Activated CD8-positive, alpha-beta memory T cell treated with anti-CD3 and anti-CD28 coated beads, Interleukin-2, amount 10 ng/mL, durations not matched to agents 7 days and 5 days (primary cell): ENCODE measurements at places on chromosomes 11 and 22. TPM values are rescaled to one million over a fixed set of nuclear protein-coding genes. Genes with fewer than 3 reads are reported as not detected.

The PIH1D2 gene
- total RNA-seq: 0.49 TPM

DNA sequence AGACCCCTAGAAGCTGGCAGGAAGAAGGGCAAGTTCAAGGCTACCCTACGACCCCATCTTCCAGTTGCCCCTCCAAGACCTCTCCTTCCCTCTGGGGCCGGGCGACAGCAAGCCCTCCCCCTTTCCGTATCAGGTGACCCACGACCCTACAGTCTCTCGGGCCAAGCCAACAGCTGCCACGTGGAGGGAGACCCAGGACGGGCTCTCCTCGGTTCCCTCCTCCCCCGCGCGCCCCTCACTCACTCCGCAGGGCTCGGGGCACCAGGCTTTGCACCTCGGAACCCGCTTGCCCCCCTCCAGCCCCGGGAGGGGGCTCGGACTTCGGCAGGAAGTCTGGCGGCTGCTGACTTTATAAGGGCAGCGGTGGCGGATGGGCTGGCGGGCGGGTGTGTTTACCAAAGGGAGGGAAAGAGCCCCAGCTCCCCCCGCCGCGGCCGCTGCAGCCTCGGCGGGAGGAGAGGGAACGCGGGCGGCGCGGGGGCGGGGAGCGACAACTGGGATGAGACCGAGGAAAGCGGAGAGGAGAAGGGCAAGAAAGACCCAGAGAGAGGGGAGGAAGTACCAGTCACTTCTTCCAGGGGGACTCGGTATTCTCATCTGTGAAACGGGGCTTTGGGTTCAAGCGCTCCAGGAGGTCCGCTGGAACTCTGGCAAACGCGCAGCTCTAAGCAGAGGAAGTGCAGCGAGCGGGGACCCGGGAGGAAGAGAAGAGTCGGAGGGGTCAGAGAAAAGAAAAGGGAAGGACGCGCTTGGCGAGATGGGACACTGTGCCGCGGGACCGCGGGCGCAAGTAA lies 767 bp downstream of the SLC43A1 start:
- H3K4me1 ChIP-seq: peaks cover 32% of the 10 kb centered on the region
- peak overlapping the region; percentile 96 for H3K4me3 ChIP-seq
- peak overlapping the region; percentile 89 for H3K27ac ChIP-seq
- no peaks in the 10 kb centered on the region for H3K27me3 ChIP-seq
- peak; percentile 76 for DNase-seq
- peaks cover 5% of the 10 kb centered on the region for H3K36me3 ChIP-seq

GRCh38 chr22:29750559-29751538 lies 16.0 kb downstream of the ZMAT5 start:
- peak; percentile 58 for DNase-seq
- peaks cover 11% of the 10 kb centered on the region for H3K4me1 ChIP-seq
- peaks cover 4% of the 10 kb centered on the region for H3K36me3 ChIP-seq
- peak overlapping the region; percentile 78 for H3K27ac ChIP-seq
- H3K4me3 ChIP-seq: no peak overlapping the region

DNA sequence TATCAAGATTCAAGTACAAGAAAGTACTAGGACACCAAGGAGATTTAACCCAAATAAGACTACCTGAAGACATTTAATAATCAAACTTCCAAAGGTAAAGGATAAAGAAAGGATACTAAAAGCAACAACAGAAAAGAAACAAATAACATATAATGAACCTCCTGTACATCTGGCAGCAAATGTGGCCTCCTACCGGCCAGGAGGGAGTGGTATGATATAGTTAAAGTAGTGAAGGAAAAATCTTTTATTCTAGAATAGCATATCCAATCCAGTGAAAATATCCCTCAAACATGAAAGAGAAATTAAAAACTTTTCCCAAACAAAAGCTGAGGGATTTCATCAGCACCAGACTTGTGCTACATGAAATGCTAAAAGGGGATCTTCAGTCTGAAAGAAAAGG lies 104.7 kb upstream of the GUCY1A2 start:
- H3K36me3 ChIP-seq: no peaks in the 10 kb centered on the region
- H3K27ac ChIP-seq: no peak overlapping the region
- DNase-seq: no peak
- H3K4me3 ChIP-seq: no peak overlapping the region

DNA sequence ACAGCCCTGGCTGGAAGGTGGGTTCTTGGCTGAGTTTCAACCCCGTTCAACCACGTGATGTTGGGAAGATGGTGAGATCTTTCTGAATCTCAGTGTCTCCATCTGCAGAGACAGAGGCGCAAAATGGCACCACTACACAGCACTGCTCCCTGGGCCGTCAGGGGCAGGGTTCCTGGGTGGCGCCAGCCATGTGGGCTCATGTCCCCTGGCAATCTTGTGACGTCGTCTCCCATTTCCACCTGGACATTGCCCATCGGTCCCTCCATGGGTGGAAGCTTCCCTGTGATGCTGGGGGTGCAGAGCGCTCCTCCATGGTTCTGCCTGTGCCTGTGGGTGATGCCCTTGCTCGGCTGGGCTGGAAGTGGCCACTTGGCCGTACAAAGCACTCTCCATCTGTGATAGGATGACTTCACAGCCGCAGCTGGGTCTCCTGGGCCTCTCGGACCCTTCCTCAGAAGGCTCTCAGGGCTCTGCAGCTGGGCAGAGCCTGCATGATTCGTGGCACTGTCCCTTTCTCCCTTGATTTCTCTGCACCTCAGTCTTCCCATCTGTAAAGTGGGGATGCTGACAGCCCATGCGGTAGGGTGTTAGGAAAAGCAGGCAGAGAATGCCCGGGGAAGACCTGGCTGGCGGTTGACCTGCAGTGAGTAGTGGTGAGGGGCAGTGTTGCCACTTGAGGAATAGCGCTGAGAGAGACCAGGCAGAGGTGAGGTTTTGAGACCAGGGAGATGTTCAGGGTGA lies 35.2 kb downstream of the SMIM38 start:
- H3K36me3 ChIP-seq: no peaks in the 10 kb centered on the region
- no peak for DNase-seq
- H3K27ac ChIP-seq: no peak overlapping the region
- peaks cover 2% of the 10 kb centered on the region for H3K27me3 ChIP-seq
- H3K4me3 ChIP-seq: no peak overlapping the region
- no peaks in the 10 kb centered on the region for H3K4me1 ChIP-seq
